Dorsolateral prefrontal cortex (tissue), 122 donors: ENCODE measurements at places on chromosomes 4 and X. TPM values are rescaled to one million over a fixed set of nuclear protein-coding genes. Genes with fewer than 3 reads are reported as not detected.

MAB21L2 gene
- total RNA-seq = not detected

IL1RAPL1 gene
- total RNA-seq = 24.2 TPM

SATL1 gene
- total RNA-seq = 1.0 TPM

NXF2B gene
- total RNA-seq = not detected

SPANXA1 gene
- total RNA-seq = not detected

GLRA2 gene
- total RNA-seq = 7.3 TPM

PKD2 gene
- 32.2 TPM for total RNA-seq

RBM47 gene
- 5.5 TPM for total RNA-seq

MFAP3L gene
- 70.9 TPM for total RNA-seq

IL2 gene
- not detected for total RNA-seq

- DNase-seq = no peak
Measured at GRCh38 chr4:68372588-68372987, 22.7 kb upstream of the YTHDC1 start.

DNA sequence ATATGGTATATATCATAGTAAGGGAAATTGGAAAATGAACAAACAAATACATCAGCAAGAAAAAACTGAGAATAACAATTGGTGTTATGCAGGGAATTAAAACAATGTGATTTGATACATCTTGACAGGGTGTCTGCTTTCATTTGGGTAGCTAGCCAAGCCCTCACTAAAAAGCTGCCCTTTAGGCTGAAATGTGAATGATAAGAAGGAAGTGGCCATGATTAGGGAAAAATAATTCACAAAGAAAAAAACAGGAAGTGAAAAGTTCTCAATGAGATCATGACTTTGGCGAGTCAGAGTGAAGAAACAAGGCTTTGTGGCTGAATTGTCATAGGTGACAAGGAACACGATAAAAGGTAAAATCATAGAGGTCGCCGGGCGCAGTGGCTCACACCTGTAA lies 675.8 kb upstream of the SLIT2 start:
- no peak for DNase-seq

GRCh38 chrX:39900777-39901170 lies 197.0 kb downstream of the BCOR start:
- peak; percentile 26 for DNase-seq

- DNase-seq = no peak
Measured at GRCh38 chrX:154348114-154348531, 26.3 kb downstream of the FLNA start.

- no peak for DNase-seq
Measured at GRCh38 chr4:53778155-53778554, 186.9 kb upstream of the LNX1 start.

GRCh38 chr4:125705681-125706080 lies 390.9 kb downstream of the FAT4 start:
- no peak for DNase-seq

DNA sequence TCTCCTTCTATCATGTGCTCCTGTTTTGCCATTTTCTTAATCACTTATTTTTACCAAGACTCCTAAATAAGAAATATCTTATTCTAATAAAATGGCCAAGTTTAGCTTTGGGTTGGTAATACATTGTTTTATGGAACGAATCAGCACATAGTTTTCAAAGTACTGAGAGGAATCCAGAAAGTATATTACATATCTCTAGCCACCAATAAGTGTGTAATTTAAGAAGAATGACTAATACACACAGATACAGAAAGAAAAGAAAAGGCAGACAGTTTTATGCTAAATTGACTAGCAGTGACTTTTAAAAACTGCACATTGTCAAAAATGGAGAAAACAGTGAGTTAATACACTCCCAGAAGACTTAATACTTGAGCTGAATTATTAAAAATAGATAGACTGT lies 167.0 kb upstream of the IL15 start:
- DNase-seq = no peak

GRCh38 chr4:158998624-158999023 lies 104.3 kb upstream of the RAPGEF2 start:
- DNase-seq = no peak

- no peak for DNase-seq
Measured at GRCh38 chrX:57977992-57978391, 67.7 kb upstream of the ZXDA start.

DNA sequence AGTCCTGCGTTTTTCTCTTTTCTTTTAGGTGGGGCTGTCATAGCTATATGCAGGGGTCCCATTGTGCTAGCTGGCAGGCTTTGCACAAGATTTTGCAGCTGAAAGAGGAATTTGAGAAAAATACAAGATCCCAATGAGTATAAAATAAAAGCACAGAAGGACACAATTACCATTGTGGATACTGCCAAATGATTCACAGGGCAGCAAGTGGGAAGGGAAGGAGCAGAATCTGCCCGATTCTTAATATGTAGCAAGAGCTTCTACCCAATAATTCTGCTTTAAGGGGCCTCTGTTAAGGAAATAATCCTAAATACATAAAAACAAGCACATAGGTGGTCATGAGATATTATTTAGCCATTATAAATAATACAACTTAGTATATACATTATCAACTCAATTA lies 25.9 kb upstream of the ING2 start:
- DNase-seq = no peak

GRCh38 chr4:56786955-56787354 lies 34.5 kb downstream of the SPINK2 start:
- peak; percentile 30 for DNase-seq

GRCh38 chr4:159190651-159191050 lies 87.8 kb downstream of the RAPGEF2 start:
- DNase-seq = no peak

DNA sequence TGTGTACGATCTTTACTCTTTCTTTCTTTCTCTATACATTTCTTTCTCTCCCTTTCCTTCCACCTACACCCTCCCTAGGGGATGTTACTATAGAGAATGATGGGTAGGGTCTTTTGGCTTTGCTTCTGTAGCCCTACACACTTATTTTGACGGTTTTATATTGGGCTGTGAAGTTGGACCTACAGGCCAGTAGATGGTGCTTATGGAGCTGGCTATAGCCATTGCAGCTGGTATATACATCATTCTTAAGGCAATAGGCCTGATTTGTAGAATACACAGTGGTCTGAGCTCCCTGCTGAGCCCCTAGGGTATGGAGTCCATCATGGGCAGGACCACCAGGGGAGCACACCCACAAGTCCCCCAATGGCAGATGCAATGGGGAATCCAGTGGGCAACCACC lies 1869.7 kb downstream of the STIM2 start:
- DNase-seq = no peak

DNA sequence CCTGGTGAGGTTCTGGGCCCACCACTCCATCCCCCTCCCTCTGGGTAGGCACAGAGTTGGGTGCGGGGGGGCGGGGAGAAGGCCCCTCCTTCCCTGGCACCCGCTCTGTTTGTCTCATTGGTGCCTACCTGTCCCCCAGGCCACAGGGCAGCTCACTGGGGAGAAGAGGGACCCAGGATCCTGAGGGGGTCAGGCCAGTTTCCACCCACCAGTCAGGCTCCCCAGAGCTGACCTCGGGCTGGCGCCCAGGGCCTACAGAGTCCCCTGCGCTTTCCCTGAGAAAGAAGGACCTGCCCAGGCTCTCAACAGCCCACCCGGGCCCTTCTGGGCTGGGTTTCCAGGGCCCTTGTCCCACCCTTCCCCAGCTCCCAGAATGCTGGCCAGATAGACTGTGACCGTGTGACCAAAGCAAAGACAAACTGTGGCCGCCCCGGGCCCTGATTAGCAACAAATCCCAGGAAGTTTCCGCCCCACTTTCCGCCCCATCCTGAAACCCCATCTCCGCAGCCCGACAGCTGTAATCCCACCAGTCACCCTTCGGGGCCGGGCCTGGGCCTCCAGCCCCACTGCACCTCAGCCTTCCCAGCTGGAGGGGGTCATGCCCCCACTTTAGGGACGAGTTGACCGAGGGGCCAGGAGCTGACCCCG lies 33.8 kb upstream of the FGFR3 start:
- no peak for DNase-seq
